ENCODE measurements at places on chromosomes 7 and 10.

DNA sequence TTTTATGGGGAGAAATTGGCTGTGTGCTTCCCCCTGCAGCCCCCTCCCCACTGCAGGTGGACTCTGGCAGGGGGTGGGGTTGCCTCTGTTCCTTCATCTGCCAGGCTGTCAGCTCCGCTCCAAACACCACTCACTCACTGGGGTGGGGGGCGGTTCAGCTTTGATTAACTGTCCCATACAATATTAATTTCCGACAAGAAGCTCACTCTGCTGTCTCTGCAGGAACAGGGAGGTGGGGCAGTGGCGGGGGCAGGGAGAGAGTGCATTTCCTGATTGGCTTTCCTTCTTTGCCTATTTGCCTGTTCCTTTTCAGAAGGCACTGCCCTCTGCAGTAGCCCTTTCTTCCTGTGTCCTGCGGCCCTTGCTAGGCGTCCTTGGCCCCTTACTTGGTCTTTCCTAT, 500.8 kb downstream of the PLXNA4 start:
- no peak for DNase-seq

DNA sequence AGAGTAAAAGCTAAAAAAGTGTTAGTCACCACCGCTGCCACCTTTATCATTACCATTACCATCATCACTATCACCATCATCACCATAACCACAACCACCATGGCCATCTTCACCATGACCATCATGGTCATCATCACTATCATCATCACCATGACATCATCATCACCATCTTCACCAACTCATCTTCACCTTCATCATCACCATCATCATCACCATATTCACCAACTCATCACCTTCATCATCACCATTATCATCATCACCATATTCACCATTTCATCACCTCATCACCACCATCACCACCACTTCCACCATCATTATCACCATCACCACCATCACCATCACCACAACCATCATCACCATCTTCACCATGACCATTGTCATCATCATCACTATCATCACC, 46.5 kb upstream of the PDGFA start:
- no peak for DNase-seq

GRCh38 chr10:74488907-74489306, 337.5 kb upstream of the KAT6B start:
- no peak for DNase-seq

DNA sequence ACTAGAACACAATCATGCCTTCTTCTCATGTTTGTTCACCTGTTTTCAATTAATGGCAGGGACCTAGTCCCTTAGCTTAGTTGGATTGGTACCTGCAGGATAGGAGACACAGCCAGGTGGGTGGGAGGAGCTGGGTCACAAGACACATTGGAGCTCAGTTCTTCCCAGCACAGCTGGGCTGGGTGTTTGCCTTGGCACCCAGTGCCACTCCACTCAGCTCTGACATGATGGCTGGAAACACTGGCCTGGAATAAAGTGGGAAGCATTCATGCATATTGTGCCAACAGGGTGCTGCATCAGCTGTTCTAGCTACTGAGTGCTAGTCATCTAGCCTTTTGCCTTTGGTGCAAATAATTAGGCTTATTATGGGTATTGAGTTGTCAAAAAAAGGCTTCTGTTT, 226.1 kb downstream of the PTEN start:
- DNase-seq: no peak

All from Panc1 (cell line).